Motor neuron (in vitro differentiated cells): ENCODE measurements at places on chromosomes 13 and 19.

DNA sequence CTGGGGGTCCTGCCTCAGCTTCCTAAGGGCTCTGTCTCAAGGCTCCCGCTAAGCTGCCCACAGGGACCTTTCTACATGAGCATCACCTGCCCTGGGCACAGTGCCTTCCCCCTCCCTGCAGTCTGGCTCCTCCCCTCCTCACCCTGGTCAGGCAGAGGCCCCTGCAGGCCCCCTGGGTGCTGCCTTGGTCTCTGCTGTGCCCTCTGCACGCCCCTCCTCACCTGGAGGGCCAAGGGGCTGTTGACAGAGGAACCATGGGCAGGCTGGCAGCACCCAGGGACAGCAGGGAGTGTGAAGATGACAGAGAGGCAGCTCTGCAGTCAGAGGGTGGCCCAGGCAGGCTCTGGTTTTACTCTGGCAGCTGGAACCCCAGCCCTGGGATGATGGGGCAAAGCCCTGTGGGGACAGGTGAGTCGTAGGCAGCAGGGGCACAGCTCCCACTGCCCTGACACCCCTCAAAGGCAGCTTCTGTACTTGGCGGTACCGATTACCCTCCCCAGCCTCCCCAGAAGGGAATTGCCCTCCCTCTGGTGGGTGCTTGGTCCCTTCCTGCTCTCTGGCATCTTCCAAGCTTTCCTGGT, 43.1 kb downstream of the SUGP2 start:
- peak; percentile 16 for ATAC-seq

- ATAC-seq, result peak; percentile 76
Observed at GRCh38 chr19:12867120-12868099, 13.8 kb downstream of the DNASE2 start.

DNA sequence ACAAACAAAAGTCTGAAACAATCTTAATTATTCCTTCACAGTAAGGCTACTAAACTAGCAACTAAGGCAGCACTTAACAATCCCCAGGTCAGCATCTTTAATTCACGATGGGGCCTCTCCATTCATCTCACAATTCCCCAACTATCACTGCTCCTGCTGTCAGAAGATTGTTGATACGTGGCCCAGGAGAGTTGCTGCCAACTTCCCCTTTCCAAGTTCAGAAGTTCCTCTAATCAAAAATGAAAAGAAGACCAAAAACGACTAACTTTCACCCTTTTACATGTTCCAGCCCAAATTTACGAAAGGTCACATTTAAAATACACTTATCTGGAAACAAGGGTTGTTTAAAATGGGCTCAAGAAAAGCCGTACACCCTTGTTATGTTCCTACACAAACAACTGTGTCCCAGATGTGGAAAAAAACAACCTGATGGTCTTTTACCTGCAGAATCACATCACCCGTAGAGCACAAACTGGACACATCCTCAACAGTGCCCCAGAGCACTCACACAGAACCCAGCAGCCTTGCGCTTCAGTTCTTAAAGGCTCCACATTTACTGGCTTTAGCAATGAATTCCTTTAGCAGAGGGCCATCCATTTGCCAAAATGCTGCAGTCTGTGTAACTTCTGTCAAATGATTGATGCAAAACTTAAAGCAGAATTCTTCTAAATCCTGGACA, 38.0 kb downstream of the PHF11 start:
- ATAC-seq, result no peak

DNA sequence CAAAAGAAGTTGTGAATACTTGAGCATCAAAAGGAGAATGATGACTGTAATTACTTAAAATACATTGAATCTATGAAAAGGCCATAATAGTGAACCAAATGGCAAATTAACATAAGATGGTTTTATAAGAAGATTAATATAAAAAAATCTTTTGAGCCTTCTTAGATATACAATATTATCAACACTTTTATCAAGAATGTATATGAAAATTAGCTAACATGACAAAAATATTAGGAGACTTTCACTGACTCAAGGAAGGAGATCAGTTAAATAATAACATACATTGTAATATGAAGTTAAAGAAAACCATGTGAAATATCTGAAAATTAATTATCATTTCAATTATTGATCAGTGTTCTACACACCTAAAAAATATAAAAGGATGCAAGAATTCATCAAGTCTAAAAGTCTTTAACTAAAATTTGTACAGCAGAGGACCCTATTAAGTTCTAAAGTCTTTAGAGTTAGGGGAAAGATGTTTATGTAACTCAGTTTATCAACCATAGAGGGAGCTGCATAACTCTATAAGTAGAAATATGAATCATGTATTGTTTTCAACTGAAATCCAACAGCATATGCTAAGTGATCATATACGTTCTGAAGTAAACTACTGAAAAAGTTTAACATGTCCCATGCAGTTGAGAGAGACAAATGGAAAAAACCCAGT, 756.1 kb upstream of the MIR17HG start:
- ATAC-seq, result no peak

GRCh38 chr19:16327911-16328823, 3.5 kb downstream of the KLF2 start:
- ATAC-seq, result no peak

GRCh38 chr19:33260628-33261418, 35.2 kb upstream of the SLC7A10 start:
- no peak for ATAC-seq

- no peak for ATAC-seq
Observed at GRCh38 chr13:71417205-71417604, 449.8 kb downstream of the DACH1 start.

GRCh38 chr13:72567566-72567965, 159.9 kb downstream of the MZT1 start:
- no peak for ATAC-seq

- no peak for ATAC-seq
Observed at GRCh38 chr13:37526710-37527473, 71.7 kb downstream of the POSTN start.

DNA sequence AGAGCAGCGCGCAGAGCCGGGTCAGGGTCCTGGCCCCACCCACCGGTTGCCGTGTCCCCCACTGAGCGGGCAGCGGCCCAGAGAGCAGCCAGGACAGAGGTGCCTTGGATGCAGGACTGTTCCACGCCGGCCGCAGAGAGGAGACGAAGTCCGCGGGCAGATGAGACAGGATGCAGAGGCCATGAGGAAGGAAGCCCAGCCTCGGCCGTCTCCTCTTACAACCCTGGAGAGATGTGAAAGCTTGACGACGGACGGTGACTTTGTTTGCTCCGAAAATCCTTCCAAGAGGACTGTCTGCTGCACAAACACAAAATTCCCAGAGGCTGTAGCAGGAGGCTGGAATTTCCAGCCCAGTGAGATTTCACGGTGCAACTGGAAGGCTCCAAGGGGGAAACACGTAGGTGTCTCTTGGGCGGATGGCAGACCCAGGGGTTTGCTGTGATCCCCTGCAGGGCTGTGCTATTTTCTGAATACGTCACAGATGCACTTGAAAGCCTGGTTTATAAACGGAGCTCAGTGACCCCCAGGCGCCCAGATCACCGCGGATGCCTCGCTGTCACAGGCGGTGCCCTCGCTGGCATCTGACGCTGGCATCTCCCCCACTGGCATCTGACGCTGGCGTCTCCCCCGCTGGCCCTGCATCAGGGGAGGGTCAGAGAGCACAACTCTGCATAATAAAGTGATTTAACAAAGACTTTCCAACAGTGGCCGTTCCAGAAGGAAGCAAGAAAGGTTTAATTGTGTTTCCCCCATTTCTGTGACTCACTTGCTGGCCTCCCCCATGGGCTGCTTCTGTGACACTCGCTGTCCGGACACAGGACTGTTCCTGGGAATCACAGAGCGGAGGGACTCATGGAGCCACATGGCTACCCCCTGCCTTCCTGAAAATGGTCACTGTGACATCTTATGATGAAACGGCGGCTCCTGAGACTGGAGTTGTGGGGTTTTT, 62.0 kb upstream of the C13orf46 start:
- ATAC-seq, result no peak
